ENCODE measurements at places on chromosomes 16 and 17.
A peak's percentile ranks its signal among the peaks of the same experiment; 100 is the strongest.

GRCh38 chr17:4590981-4591453 lies 6.7 kb downstream of the SMTNL2 start:
- DNase-seq, result no peak

DNA sequence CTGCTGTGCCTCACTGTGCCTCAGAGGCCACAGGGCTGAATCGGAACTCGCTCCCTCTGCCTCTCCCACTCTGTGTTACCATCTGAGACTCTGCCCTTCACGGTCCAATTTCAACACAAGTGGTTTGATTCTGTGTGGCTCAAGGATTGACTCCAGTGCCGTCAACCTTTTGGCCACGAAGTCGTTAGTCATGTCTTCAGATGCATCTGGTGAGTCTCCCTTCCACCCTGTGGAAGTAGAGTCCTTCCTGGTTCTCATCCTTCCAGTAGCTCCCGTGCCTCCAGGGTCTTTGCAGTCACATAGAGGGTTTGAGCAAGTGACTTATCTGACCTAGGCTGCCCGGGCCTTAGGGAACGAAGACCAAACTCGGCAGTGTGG lies 51.2 kb downstream of the PGS1 start:
- no peak for DNase-seq

DNA sequence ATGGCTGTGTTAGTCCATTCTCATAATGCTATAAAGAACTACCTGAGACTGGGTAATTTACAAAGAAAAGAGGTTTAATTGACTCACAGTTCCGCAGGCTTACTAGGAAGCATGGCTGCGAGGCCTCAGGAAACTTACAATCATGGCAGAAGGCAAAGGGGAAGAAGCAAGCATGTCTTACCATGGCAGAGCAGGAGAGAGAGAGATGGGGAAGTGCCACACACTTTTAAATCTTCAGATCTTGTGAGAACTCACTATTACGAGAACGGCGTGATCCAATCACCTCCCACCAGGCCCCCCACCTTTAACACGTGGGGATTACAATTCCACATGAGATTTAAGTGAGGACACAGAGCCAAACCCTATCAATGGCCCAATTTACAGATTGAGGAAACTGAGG lies 96.5 kb downstream of the SDK2 start:
- DNase-seq, result no peak

DNA sequence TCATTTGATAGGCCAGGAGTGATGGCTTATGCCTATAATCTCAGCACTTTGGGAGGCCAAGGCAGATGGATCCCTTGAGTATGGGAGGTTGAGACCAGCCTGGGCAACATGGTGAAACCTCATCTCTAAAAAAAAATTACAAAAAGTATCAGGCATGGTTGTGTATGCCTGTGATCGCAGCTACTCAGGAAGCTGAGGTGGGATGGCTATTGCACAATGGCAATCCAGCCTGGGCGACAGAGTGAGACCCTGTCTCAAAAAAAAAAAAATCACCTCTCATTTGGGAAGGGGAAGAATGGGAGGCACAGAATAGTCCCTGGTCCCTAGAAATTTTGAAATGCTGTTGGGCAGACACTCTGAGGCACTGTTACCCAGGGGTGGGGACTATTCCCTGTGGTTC lies 35.2 kb downstream of the SLFN11 start:
- no peak for DNase-seq

GRCh38 chr16:75230471-75231110 lies 11.8 kb downstream of the CTRB1 start:
- DNase-seq, result no peak

GRCh38 chr17:81682565-81683207 lies 911 bp downstream of the ARL16 start:
- DNase-seq, result no peak

DNA sequence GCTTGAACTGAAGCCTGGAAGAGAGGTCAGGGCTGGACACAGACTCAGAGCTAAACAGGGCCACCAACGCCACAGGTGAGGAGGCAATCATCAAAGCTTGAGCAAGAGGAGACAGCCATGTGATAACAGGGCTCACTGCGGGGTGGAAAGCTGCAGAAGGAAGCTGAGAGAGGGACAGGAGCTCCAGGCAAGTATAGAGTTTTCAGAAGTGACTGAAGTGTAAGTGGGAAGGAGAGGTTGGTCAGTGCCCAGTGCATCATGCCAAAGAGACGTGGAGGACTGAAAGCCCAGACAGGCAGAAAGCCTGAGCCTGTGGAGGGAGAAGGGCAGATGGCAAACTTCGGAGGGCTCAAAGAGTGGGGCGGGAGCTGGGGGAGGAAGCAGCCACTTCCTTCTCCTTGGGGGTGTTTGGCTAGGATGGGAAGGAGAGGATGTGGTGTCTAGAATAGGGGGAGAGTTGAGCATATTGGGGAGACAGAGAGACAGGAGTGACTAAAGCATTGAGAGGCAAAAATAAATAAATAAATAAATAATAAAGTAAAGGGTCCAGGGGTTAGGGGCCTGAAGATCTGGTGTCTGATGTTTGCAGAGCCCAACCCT lies 2.6 kb downstream of the KIFC3 start:
- DNase-seq, result no peak

DNA sequence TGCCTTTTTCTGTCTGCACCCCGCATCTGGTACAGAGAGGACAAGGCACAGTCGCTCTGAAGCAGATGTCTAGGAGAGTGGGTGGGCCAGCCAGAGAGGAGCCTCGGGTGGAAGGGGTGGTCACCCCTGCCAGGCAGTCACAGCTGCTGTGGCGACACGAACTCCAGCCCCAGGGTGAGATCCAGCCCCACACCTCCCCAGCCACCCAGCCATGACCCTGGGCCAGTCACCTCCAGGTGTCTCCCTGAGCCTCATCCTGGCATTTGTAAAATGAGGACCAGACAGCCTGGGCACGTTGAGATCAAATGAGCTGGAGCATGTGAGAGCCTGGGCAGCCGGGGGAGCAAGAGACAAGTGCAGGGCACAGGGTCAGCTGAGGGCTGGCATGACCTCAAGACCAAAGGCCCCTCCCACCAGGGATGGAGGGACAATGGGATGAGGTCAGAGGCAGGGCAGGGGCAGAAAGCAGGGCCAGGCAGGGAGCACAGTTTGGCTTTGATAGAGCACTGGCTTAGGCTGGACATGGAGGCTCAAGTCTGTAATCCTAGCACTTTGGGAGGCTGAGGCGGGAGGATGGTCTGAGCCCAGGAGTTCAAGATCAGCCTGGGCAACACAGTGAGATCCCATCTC lies 7.7 kb downstream of the ADAM11 start:
- no peak for DNase-seq

DNA sequence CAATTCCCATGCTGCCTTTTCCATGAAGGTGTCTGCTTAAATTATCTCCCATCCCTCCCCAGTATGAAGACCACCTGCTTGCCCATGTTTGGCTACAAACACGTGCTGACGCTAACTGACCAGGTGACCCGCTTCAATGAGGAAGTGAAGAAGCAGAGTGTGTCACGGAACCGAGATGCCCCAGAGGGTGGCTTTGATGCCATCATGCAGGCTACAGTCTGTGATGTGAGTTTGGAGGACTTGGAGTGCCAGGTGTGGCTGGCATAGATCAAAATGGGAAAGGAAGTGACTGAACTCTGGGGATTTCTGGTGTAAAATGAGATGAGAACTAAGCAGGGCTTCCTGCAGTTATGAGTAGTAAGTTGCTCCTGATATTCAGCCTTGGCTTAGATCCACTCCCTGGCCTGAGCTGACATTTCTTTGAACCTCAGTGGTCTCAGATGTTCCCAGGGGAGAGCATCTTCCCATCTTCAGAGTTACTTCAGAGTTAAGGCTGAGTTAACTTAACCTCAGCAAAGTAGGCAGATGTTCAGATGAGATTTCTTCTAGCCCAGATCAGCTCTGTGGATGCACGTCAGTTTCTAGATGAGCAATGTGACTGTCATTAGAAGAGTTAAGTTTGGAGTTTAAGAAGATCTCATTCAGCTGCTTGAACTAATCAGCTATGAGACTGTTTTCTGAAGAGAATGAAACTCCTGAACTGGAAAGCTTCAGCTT lies 32.7 kb downstream of the ITGB3 start:
- no peak for DNase-seq

DNA sequence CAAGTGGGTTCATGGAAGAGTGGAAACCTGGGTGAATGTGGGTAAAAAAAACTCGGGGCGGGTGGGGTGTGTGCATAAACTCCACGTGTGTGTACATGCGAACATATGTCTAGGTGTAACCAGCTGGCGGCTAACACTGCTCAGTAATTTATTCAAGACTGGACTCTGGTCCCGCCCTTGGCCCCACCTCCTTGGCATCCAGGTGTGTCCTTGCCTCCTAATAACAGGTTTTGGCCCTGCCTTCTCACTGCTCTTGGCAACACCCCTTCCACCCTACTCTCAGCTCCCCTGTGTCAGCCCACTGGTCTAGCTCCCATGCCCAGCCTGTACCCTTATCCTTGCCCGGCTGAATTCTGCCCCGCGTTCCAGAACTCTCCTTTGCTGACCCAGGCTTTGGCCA lies 8.3 kb downstream of the FLII start:
- DNase-seq, result no peak

DNA sequence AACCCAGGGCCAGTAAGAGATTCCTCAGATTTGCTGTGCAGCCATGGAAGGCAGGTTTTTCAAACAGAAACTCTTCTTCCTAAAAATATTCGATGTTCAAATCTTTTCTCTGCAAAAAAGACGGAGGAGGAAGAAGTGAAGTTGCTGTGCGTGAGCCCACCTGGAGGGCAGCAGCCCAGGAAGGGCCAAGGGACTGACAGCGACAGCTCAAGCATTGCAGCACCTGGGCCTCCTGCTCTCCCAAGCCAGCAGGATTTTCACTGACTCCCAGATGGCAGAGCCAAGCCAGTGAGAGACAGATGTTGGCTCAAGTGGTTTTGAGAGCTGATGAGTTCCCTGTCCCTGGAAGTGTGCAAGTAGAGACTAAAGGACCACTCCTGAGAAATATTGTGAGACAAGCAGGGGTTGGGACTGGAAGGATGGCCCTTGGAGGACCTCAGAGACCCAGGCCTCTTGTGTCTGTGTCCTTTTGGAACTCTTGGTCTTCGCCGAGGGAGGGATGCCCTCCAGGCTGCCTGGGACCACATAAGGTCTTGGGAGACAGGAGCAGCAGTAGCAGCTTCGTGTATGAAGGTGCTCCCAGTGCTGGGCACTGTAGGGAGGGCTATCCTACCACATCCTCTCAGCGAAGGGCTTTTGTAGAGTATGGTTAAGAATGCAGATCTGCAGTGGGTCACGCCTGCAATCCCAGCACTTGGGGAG lies 29.3 kb upstream of the TNFRSF13B start:
- no peak for DNase-seq

GRCh38 chr16:65916995-65917394 lies 449.5 kb upstream of the CDH5 start:
- no peak for DNase-seq

DNA sequence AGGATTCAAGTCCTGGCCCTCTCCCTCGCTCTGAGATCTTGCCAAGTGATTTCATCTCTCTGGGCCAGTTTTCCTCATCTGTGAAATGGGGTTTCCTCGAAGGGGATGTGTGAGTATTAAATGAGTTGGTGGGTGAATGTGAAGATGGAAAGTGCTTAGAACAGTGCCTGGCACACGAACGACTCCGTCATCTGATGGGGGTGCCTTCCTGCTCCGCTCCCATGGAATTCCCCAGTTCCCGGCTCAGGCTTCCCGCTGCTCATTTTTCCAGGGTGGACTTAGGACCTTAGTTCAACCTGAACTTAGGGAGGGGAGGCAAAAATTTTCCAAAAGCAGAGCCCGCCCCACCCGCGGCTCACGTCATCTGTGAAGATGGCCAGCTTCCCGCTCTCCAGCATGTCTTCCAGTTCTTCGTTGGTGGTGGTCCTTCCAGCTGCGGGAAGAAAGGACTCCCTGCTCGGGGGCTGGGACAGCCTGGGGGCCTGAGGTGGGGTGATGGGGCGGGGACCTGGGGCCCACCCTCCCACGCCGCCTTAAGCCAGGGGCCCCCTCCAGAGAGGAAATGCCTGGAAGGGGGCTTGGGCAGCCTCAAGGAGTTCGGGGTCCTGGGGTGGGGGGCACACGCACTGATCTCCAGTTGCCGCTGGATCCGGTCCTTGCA lies 11.4 kb downstream of the HSD3B7 start:
- DNase-seq, result no peak

DNA sequence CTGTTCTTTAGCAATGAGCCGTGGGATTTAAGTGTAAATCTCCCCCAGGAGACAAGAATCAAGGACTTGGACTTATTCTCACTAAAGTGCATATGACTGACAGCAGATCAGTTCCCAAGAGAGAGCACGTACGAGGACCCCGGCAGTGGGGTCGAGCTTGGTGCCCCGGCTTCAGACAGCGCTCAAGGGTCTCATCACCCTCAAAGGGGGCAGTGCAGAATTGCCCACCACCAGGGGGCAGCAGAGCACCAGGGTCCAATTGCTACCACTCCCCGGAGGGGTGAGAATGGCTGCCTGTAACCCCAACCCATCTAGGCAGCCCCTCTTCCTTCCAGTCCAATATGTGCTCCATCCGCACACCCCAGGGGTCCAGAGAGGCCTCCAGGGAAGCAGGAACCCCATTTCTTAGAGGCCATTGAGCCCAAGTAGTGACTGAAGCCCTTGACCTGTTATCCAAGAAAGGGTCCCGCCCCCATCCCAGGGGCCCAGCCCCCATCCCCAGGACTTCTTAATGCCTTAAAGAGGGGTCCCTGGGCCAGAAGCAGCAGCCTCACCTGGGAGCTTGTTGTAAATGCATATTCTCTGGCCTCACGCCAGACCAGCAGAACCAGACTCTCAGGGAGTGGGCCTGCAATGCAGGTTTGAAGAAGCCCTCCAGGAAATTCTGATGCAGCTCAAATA lies 86.1 kb downstream of the ZDHHC7 start:
- DNase-seq, result peak; percentile 76

- DNase-seq, result no peak
Measured at GRCh38 chr17:32901743-32902142, 24.8 kb upstream of the MYO1D start.

DNA sequence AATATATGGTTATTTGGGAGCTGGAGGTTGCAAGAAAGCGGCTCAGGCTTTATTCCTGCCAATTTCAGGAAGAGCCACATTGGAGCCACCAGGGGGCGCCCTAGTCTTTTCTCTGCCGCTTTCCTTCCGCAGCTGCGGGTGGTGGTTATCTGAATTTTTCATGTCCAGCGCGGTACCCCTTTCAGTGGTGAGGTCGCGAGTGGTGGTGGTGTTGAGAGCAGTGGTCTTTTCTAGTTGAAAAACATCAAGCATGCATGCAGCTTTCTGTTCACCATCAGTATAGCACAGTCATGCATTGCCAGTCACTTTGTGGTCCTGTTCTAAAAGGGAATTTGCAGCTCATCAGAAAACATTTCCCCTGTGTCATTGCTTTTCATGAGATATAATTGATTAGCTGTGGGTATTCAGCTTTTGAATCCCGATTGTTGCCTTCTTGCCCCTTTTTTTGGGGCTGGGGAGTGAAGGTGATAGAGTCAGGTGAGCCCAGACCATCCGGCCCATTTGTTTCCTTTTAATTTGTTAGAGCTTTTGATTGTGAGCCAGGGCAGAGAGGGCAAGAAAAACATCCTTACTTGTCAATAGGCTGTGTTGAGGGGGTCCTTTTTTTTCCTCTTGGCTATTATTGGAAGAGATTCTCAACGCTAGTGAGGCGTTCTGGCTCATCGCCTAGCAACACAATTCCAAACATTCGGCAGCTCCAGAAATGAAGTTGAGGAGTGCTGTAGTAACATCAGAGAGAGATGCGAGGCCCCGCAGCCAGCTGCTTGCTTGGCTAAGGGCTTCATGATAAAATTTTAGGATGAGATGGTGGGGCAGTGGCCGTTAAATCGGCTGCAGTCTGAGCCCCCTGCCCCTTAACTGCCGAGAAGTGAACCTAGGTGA lies 119.0 kb downstream of the SNX29 start:
- peak; percentile 74 for DNase-seq

Measured in activated CD4-positive, alpha-beta T cell treated with anti-CD3 and anti-CD28 coated beads, Interleukin-2, amount 50 U/mL, for 48 hours (primary cell).